ENCODE measurements at places on chromosomes 5 and 9. TPM values are rescaled to one million over a fixed set of nuclear protein-coding genes. Genes with fewer than 3 reads are reported as not detected.

Gene ADAMTS6
- total RNA-seq, result 62.5 TPM

Gene CTSL
- total RNA-seq, result 402 TPM

Gene SLC2A6
- 10.1 TPM for total RNA-seq

DNA sequence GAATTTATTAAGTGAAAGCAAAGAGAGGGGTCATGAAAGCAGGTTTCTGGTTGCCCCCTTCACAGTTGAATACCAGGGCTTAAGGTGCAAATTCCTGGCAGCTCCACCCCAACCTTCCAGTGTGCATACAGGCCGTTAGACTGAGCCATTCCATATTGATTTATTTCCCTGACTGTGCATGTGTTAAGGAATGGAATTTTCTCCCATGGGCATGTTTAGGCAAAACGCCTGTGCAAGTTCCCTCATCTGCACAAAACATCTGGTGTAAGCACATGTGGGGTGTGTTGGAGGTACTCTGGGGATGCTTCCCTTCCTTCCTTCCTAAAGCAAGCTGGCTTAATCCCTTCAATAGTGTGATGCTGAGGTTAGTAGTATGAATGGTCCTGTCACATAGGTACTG, 1470.6 kb downstream of the MAT2B start:
- DNase-seq, result no peak

DNA sequence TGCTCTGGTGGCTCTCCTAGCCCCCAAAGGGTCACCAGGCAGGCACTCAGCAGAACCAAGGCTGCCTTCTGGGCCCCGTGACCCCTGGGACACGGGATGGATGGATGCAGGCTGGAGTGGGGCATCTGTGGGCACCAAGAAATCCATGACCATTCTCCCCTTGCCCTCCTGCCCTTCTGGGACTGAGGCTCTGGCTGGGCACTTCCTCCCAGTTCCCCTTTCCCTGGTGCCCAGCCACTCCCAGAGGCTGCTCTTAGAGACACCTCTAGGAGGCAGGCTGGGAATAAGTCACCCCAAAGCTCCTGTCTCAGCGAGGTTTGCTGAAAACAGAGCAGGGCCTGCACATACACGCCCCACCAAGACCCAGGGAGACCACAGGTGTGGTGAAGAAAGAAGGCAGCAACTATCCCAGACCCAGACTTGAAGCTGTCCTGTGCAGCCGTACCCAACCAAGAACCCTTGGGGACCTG, 943 bp downstream of the STING1 start:
- DNase-seq, result peak; percentile 79

DNA sequence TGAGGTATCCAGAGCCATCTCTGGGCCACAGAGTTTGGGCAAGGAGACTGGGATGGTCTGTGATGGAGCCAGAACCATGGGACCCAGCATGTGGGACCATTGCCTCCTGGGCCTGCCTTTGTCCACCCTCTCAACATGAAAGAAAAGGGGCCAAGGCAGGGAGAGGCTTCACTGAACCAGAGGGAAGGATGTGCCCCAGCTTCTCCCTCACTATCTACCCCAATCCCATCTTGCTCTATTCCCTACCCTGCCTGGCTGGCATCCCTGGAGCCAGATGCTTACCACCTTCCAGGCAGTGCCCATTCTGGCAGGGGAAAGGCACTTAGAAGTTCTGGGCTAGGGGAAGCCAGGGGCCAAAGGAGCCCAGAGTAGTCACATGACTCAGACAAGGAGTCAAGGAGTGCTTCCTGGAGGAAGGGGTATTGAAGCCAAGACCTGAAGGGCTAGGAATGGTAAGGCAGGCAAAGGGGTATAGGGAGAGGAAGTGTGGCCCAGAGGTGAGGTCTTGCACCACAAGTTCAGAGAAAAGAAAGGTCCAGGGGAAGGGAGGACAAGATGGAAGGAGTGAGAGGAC, 9.8 kb downstream of the PDLIM4 start:
- DNase-seq, result no peak

DNA sequence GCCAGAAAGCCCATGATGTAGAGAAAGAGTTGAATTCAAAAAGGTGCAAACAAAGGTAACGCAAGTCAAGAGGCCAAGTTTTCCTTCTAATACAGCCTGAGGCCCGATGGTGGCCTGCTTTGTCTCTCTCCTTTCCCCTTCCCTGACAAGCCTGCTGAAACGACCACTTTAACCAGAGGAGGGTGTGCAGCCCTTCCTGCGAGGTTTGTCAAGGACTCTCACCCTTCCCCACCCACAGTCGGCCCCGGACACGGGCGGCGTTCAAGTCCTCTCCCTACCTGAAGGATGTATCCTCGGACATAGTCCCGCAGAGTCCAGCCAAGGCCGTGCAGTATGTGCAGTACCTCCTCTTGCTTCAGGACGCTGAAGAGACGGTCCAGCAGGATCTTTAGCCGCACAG, 318.2 kb downstream of the BNC2 start:
- no peak for DNase-seq

DNA sequence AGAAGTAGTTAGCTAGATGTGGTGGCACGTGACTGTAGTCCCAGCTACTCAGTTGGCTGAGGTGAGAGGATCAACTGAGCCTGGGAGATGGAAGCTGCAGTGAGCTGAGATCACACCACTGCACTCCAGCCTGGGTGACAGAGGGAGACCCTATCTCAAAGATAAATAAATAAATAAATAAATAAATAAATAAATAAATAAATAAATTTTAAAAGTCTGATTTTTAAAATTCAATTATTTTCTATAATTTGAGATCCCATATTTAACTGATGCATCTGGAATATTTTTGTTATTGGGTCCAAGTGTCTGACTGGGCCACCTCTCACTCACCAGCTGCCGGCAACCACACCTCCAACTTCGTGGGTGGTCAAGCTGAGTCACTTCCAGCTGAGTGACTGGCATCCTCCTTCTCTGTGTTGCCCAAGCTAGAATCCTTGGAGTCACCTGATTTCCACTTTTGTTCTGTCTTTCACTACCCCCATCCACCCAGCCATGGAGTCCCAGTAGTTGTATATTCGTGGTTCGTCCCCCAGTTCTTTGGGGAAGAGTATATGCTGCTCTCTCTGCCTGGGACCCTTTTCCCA, 70.9 kb downstream of the EGFLAM start:
- DNase-seq, result peak; percentile 76

DNA sequence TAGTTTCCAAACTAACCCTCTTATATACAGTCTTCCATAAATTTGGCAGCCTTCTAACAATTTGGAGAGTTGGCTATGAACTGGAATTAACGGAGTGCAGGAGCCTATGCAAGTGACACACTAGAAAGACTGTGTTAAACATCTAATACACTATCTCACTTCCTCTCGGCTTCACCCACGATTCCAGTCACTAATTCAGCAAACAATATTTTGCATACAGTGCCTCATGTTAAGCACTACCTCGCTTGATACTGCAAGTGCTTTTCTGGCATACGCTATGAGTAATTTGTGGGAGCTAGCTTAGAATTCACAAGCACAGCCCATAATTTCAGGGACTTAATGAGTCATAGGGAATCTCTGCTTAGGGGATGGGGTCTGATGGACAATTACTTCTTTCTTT, 102.5 kb downstream of the ST8SIA4 start:
- no peak for DNase-seq

GRCh38 chr5:39495227-39495626, 70.4 kb upstream of the DAB2 start:
- DNase-seq, result no peak

DNA sequence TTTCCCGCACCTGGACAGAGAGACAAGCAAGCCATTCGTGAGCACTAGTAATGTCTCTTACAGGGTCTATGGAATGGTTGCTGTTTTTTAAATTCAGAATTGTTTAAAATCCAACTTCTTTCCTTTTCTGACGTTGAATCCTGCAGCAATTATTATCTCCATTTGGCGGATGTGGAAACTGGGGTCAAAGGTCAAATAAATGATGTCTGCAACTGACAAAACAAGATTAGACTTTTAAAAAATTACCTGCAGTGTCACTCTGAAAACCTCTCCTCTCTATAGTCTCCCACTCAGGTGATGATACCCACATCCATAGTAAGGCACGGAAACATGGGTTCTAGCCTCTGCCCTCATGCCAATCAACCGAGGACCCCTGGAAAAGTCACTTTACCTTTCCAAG, 142.7 kb upstream of the SMIM23 start:
- no peak for DNase-seq

GRCh38 chr9:35142037-35142436, 19.8 kb upstream of the UNC13B start:
- DNase-seq, result no peak

DNA sequence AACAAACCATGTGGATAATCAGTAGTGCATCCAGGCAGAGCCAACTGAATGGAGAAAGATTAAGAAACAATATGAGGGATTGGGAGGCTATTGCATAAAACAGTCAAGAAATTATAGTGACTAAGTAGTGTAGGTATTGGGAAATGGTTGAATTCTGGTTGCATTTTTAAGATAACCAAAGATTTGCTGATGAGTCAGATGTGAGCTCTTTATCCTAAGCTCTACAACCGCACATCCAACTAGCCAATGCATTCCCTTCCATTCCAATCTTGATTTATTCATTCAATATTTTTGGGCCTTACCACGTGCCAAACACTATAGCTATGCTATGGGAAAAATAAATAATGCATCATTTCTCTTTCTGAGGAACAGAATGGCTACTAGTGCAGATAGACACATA, 524.5 kb upstream of the RGMB start:
- peak; percentile 89 for DNase-seq

- DNase-seq, result no peak
Observed at GRCh38 chr5:35771839-35772238, 84.9 kb upstream of the IL7R start.

- DNase-seq, result peak; percentile 33
Observed at GRCh38 chr9:88949425-88949824, 41.8 kb upstream of the S1PR3 start.
